ENCODE measurements at places on chromosomes 4 and X. TPM values are rescaled to one million over a fixed set of nuclear protein-coding genes. Genes with fewer than 3 reads are reported as not detected.
A peak's percentile ranks its signal among the peaks of the same experiment; 100 is the strongest.

DNA sequence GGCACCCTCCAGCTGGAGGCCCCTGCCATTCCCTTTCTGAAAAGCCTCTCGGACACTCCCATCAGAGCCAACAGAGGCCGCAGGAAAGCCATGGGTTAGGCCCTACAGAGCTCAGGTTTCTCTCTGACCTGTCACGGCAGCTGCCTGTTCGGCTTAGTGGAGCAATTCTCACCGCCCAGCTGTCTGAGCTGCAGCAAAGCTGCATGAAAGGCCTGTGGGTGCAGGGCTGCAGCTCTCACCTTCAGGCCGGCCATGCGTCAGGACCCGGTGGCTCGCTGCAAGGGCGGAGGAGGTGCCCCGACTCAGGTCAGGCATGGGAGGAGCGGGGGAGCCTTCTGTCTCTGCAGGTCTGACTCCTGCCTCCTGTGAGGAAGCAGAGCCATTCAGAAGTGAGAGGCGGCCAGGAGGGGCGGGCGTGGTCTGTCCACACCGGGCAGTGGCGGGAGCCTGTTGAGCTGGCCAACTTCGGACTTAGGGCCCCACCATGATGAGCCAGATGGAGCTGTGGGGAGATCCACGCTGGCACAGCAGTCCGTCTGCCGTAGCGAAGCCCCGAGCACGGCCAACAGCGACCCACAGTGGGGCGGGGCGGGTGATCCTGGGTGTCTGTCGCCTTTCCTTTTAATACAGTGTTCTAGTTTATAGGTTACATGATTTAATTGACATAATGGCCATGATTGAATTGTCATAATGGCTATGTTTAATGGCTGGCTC is 23.4 kb downstream of the PDE6B start:
- no peaks in the 10 kb centered on the region for H3K36me3 ChIP-seq
- no peaks in the 10 kb centered on the region for H3K4me1 ChIP-seq
- no peak for DNase-seq
- H3K27me3 ChIP-seq = peaks cover 26% of the 10 kb centered on the region
- no peak overlapping the region for H3K27ac ChIP-seq

DNA sequence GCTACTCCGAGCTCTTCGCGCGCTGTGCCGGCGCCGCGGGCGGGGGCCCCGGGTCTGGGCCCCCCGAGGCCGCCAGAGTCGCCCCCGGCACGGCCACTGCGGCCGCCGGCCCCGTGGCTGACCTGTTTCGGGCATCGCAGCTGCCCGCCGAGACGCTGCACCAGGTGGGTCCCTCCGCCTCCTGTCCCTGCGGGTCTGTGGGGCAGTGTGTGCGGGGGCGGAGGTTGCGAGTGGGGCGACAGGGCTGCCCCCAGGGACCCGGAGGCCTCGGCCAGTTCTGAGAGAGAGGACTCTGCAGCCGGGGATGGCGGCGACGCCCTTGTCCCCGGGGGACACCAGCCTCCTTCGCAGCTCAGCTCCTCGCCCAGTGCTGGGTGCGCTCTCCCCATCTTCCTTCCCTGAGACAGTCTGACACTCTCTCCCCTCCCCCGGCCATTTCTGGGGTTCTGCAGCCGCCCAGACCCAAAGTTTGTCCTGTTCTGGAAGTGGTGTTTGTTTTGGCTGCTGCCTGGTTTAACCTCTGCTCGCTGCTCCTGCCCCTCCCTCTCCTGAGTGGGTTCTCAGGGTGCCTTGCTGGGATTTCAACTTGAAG is 609 bp downstream of the REPS2 start:
- DNase-seq = peak; percentile 14
- peaks cover 16% of the 10 kb centered on the region for H3K36me3 ChIP-seq
- H3K27ac ChIP-seq = no peak overlapping the region
- H3K4me3 ChIP-seq = peak overlapping the region; percentile 83

The RTL9 gene
- total RNA-seq = not detected

The SFRP2 gene
- not detected for total RNA-seq

GRCh38 chr4:175499735-175500352 is 312.2 kb downstream of the GPM6A start:
- no peaks in the 10 kb centered on the region for H3K27me3 ChIP-seq
- H3K36me3 ChIP-seq = no peaks in the 10 kb centered on the region
- no peak overlapping the region for H3K27ac ChIP-seq
- no peaks in the 10 kb centered on the region for H3K4me1 ChIP-seq
- H3K4me3 ChIP-seq = no peak overlapping the region
- no peak for DNase-seq

GRCh38 chr4:168723020-168723419 is 226.2 kb downstream of the PALLD start:
- H3K4me1 ChIP-seq = no peaks in the 10 kb centered on the region
- peaks cover 17% of the 10 kb centered on the region for H3K27me3 ChIP-seq
- no peak overlapping the region for H3K4me3 ChIP-seq
- H3K27ac ChIP-seq = no peak overlapping the region

The ZDHHC15 gene
- total RNA-seq = not detected

The SMC1A gene
- total RNA-seq = 100 TPM

The CTAG2 gene
- total RNA-seq = not detected

The GAGE12F gene
- total RNA-seq = not detected

GRCh38 chrX:150587585-150588503 is 19.4 kb downstream of the MTM1 start:
- H3K27ac ChIP-seq = no peak overlapping the region
- no peaks in the 10 kb centered on the region for H3K36me3 ChIP-seq
- H3K4me3 ChIP-seq = no peak overlapping the region
- DNase-seq = peak; percentile 35
- H3K4me1 ChIP-seq = no peaks in the 10 kb centered on the region
- no peaks in the 10 kb centered on the region for H3K27me3 ChIP-seq

DNA sequence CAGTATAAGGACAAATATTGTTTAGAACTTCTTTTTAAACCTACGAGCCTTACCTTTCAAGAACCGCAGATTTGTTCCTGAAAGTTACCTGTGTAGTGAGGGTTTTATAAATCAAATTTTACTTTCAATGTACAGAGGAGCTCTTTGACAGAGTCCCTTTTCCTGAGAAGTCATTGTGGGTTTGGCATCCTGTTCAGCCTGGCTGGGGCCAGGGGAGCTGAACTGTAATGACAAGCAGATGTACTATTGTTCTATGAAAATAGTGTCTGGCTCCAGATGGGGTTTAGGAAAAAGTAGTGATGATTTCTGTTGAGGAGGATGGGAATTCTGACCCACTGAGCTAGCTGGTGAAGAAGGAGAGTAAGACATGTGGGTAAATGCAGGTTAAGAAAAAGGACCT is 196.2 kb upstream of the PGRMC2 start:
- DNase-seq = no peak
- no peaks in the 10 kb centered on the region for H3K4me1 ChIP-seq
- H3K27ac ChIP-seq = no peak overlapping the region
- H3K36me3 ChIP-seq = no peaks in the 10 kb centered on the region

GRCh38 chr4:129446074-129446473 is 350.1 kb downstream of the C4orf33 start:
- no peak overlapping the region for H3K27ac ChIP-seq
- no peak for DNase-seq
- no peaks in the 10 kb centered on the region for H3K36me3 ChIP-seq
- no peaks in the 10 kb centered on the region for H3K27me3 ChIP-seq

The PWWP3B gene
- not detected for total RNA-seq

DNA sequence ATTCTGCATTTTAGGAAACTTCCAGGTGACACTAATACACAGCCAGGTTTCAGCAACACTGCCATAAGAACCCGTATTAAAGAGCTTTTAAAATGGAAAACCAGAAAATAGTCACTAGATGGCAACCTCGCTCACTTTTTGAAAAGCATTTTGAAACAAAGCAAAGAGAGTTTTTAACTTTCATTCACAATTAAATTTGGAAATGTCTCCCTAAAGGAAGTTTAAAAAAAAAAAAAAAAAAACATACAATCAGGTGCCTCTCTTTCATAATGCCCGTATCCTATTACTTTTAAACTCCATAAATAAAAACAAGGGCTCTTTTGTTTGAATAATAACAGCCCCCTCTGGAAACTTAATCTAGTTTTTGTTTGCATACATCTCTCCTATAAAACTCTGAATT is 20.3 kb downstream of the MEPE start:
- H3K36me3 ChIP-seq = no peaks in the 10 kb centered on the region
- peak overlapping the region; percentile 66 for H3K27ac ChIP-seq
- H3K4me1 ChIP-seq = peaks cover 58% of the 10 kb centered on the region

- no peak overlapping the region for H3K27ac ChIP-seq
- peaks cover 4% of the 10 kb centered on the region for H3K36me3 ChIP-seq
- H3K27me3 ChIP-seq = no peaks in the 10 kb centered on the region
- peaks cover 20% of the 10 kb centered on the region for H3K4me1 ChIP-seq
Observed at GRCh38 chrX:19799319-19800182, 87.8 kb downstream of the SH3KBP1 start.

The PNMA6F gene
- not detected for total RNA-seq

The TIGD2 gene
- total RNA-seq = 9.8 TPM

The STK32B gene
- total RNA-seq = not detected

GRCh38 chr4:59814402-59815010 is 1385.6 kb upstream of the ADGRL3 start:
- no peaks in the 10 kb centered on the region for H3K27me3 ChIP-seq
- no peak overlapping the region for H3K27ac ChIP-seq
- H3K4me1 ChIP-seq = no peaks in the 10 kb centered on the region
- no peak overlapping the region for H3K4me3 ChIP-seq
- no peak for DNase-seq
- no peaks in the 10 kb centered on the region for H3K36me3 ChIP-seq

DNA sequence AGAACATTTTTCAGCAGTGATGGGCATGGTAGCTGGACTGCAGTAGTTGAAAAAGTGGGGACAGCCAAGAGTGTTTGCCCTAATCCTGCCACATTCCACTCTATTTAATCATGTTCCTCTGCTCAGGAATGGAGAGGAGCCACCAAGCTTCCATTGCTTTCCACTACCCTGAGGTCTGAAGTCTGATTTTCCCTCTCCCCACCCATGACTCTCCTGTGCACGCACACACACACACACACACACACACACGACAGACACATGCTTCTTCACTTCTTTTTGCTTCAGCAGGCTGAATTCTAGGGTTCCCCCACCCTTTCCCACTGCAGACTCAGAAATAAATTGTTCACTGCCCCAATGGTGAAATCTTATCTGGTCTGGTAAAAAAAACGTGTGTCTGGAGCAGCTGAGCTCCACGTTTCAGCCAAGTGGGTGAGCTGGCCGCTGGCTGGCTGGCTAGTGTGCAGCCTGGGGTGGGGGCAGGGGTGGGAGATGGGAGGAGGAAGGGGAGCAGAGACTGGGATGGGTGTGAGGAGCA is 142.7 kb upstream of the NALF2 start:
- no peak overlapping the region for H3K4me3 ChIP-seq
- no peaks in the 10 kb centered on the region for H3K4me1 ChIP-seq
- no peaks in the 10 kb centered on the region for H3K36me3 ChIP-seq

The SCRG1 gene
- not detected for total RNA-seq

- H3K4me3 ChIP-seq = peak overlapping the region; percentile 75
- DNase-seq = no peak
- H3K4me1 ChIP-seq = no peaks in the 10 kb centered on the region
- H3K27ac ChIP-seq = peak overlapping the region; percentile 96
- no peaks in the 10 kb centered on the region for H3K27me3 ChIP-seq
- peaks cover 33% of the 10 kb centered on the region for H3K36me3 ChIP-seq
Observed at GRCh38 chrX:149541521-149542047, 772 bp downstream of the EOLA1 start.

GRCh38 chr4:121736735-121737351 is 28.1 kb downstream of the SMIM43 start:
- no peak overlapping the region for H3K4me3 ChIP-seq
- H3K27me3 ChIP-seq = no peaks in the 10 kb centered on the region
- no peak overlapping the region for H3K27ac ChIP-seq

DNA sequence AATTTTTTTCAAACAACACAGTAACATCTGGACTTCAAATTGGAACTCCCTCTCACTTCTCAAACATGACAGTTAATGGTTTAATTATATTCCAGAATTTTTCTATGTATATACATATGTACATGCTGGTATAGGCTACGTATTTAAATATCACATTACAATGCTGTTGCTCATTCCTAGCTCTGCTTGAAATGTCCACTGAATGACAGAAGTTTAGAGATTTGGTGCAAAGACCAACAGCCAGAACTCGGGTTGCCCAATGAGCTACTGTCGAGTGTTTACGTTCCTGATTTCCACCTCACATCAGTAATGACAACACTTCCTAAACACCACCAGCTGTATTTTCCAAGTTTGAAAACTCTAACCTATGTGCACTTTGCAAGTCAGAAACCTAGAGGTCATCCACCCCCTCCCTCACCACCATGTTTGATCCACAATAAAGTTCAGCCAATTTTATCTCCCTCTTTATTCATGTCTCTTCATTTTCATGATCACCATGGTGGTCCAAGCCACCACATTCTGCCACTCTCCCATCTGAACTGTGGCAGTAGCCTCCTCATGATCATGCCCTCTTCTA is 49.3 kb upstream of the RPL34 start:
- no peak for DNase-seq
- H3K4me3 ChIP-seq = no peak overlapping the region
- no peaks in the 10 kb centered on the region for H3K27me3 ChIP-seq
- H3K27ac ChIP-seq = no peak overlapping the region

The ANXA10 gene
- total RNA-seq = 58.3 TPM

- no peaks in the 10 kb centered on the region for H3K27me3 ChIP-seq
- H3K4me3 ChIP-seq = no peak overlapping the region
- H3K36me3 ChIP-seq = no peaks in the 10 kb centered on the region
- no peak overlapping the region for H3K27ac ChIP-seq
- no peaks in the 10 kb centered on the region for H3K4me1 ChIP-seq
- no peak for DNase-seq
Observed at GRCh38 chr4:109979920-109980717, 67.4 kb downstream of the EGF start.

Measured in Calu3 (cell line).